ENCODE measurements at places on chromosomes 1 and 21.

DNA sequence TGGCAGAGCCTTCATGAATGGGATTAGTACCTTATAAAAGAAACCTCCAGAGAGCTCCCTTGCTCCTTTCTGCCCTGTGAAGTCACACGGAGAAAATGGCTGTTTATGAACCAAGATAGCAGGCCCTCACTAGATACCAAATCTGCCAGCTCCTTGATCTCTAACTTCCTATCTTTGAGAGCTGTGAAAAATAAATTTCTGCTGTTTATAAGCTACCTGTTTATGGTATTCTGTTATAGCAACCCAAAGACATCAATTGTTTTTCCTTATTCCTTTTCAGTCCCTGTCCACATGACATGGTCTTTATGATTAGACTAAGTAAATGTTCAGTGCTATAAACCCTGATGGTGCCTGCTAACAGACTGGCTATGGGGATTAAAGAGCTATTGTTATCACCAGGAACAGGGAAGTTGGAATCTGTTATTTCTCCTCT is 9.7 kb upstream of the STIL start:
- DNase-seq, result no peak

- no peak for DNase-seq
Measured at GRCh38 chr1:38020396-38020795, 7.9 kb downstream of the UTP11 start.

- no peak for DNase-seq
Measured at GRCh38 chr1:200675588-200675852, 5.8 kb upstream of the DDX59 start.

DNA sequence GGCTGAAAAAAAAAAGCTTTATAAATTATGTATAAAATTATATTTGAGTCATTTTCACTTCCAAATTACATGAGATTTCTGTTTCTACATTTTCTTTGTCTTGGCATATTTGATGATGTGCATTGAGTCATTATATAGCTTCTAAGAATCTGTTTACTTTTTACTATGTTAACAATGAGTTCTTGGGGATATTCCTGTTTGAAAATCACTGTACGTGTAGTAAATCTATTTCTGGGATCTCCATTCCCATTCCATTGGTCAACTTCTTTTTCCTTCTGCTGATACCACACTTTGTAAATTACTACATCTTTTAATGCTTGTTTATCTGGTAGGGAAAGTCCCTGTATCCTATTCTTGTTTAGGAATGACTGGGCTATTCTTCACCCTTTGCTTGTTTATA is 43.6 kb downstream of the TNFRSF9 start:
- DNase-seq, result no peak

DNA sequence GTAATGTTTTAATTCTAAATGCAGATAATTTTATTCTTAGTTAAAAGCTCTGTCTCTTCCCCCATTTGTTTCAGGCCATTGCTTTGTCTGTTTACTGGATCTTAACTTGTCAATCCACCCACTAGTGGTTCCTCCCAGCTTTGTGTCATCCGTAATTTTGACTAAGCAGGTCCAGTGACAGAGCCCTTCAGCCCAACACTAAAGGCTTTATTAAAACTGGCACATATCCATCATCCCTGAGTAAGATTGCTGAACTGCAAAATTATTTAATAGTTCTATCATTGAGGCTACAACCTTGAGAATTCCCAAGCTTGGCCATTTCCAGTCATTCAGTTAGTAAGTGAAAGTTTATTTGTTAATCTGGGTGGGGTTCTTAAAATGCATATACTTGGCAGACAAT is 96.7 kb downstream of the NGF start:
- no peak for DNase-seq

DNA sequence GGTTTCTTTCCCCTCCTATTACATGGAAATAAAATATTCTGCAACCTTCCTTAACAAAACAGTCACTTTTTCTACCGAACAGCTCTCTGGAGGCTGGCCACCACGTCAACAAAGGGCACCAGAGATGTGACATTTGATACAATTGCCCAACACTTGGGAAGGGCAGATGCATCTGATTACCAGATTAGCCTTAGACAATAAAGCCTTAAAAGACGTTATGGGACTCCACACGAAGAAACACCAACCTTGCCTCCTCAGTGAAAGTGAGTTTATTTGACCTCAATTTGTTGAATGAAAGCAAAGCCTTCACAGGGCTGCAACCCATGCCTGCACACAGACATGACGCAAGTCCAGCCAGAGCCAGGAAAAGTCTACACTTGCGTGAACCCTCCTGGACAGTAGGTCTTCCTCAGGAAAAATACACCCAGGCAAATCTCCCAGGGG is 136.1 kb downstream of the TGFBR3 start:
- DNase-seq, result no peak

- no peak for DNase-seq
Measured at GRCh38 chr1:203349773-203350524, 973 bp downstream of the FMOD start.

GRCh38 chr1:7369866-7370265 is 401.2 kb upstream of the VAMP3 start:
- DNase-seq, result no peak

DNA sequence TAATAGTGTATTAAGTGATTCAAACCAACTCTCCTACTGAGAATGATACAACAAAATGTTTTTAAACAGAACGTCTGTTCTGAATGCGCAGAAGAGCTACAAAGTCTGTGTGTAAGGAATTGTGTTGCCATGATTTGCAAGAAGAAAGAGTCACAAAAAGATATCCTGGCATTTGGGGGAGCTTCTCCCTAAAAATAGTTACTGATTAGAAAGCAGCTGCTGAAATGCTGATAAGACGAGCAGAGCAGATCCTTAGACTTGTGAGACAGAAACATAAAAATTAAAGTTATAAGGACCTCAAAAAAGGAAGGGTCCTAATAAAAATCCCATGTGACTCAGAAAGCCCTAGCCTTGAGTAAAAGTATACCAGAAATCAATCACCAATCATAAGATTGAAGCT is 54.9 kb upstream of the CRB1 start:
- DNase-seq, result no peak

DNA sequence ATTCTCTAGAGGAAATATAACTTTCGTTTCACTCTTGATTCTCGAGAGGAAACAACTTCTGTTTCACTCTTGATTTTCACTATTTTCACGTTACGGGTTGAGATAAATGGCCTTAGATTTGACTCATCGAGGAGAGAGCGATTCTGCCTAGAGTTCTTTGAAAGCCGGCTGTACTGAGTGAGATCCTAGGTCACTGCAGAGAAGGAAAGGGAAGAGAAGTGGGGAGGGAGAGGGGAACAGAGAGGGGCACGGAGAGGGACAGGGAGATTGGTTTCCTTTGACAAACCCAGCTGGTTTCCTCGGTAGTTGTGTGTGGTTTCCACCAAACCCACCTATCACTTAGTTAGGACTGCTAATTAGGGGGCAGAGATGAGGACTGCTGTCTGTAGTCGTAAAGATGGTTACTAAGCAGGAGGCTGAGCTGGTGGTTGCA is 21.6 kb upstream of the GPR137B start:
- no peak for DNase-seq

GRCh38 chr1:87754139-87754538 is 425.5 kb downstream of the LMO4 start:
- DNase-seq, result no peak

DNA sequence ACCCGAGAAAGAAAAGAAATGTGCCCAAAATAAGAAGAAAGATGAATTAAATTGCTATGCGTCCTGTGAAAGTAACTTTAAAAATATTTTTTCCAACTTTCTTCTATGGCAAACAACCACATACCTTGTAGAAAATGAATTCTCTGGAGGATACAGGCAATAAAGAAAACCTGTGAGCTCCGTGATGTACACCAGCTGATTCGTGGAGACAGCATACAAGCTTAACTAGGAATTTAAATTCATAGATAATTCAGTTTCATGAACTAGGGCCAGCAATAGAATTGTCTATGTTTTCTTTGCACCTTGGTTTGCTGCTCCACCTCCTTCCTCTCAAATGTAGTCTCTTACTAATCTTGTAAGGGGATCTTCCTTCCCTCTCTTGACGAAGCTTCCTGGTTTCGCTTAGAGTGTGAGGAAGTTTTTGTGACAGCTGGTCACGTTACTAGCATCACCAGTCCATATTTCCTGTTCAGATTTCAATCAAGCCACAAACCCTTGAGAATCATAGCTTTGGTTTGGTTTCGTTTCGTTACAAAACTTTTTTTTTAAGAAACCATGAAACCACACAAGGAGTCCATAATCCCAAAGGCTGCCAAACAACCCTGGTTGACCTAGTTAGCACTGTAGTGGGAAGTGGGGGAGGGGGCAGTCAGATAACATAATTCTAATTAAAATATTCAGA is 35.8 kb downstream of the GREM2 start:
- DNase-seq, result no peak

GRCh38 chr1:53025034-53025768 is 36.8 kb upstream of the PODN start:
- DNase-seq, result no peak

DNA sequence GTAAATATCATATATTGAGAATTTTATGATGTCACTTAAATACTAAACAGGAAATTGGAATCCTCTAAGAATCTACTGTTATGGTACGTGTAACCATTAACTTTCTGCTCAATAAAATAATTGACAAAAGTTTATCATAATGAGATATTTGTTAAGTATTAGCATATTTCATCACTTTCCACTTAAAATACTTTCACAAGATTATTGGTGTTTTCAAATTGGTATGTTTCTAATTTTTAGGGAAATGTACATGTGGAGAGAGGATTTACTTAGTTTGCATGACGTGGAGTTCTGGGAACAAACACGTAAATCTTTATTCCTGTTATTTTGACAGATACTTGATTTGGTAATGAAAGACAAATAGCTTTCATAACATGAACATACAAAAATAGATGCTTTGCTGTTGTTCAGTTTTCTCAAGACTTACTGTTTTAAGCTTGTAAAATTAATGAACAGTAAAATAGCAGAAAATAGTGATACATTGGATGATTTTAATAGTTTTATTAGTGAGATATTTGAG is 1.6 kb downstream of the SRSF11 start:
- no peak for DNase-seq

- no peak for DNase-seq
Measured at GRCh38 chr1:210587566-210587965, 258.9 kb downstream of the HHAT start.

DNA sequence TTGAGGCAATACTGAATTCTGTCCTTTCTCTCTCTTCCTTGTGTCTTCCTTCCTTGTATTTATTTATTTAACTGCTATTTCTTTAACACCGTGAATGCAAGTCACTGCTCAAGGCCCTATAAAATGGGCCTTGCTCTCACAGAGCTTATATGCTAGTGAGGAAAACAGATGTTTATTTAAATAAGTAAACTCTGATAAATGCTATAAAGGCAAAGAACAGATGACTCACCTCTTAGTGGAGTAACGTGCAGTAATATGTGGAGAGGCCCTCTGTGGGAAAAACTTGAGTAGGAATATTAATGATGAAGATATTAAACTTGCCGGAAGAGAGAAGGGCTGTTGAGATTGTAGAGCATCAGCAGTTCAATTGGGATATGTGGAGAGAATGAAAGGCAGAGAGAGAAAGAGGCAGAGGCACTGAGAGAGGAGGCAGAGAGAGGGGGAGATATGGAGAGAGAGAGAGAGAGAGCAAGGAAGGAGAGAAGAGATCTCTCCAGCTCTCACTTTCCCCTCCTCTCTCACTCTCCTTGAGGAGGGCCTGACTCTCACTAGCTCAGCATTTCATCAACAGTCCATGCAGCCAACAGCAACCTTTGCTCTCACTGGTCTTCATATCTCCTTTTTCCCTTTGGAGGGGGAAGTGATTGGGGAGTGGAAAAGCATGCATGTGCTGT is 322.2 kb downstream of the LMX1A start:
- no peak for DNase-seq

- DNase-seq, result no peak
Measured at GRCh38 chr21:45583831-45584509, 41.7 kb upstream of the SLC19A1 start.

GRCh38 chr1:96934282-96934681 is 212.7 kb downstream of the PTBP2 start:
- no peak for DNase-seq

DNA sequence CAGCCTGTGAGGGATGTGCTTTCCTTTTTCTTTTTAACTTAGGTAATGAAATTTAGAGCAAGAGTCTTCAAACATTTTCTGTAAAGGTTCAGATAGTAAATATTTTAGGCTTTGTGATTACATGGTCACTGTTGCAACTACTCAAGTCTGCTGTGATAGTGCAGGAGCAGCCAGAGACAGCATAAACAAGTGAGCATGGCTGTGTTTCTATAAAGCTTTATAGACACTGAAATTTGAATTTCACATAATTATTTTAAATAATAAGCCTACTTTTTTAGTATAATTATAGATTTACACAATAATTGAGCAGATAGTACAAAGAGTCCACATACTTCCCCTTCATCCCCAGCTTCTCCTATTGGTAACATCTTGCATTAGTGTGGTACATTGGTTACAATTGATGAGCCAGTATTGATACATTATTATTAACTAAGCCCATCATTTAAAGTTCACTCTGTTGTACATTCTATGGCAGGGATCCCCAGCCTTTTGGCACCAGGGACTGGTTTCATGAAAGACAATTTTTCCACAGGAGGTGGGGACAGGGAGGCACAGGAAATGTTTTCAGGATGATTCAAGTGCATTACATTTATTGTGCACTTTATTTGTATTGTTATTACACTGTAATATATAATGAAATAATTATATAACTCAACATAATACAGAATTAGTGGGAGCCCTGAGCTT is 3.0 kb downstream of the ATF6 start:
- no peak for DNase-seq

DNA sequence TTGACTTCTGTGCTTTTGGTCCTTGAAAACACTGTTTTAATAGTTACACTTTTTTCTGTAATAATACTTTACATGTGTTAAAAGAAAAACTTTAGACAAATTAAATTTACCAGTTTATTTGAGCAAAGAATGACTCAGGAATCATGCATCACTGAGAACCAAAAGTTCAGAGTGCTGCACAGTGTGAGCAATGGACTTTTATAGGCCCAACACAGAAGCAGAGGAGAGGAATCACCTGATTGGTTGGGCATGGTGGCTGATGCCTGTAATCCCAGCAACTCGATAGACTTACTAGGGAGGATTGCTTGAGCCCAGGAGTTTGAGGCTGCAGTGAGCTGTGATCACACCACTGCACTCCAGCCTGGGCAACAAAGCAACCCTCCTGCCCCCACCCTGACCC is 29.3 kb downstream of the ZNF648 start:
- DNase-seq, result no peak

- no peak for DNase-seq
Measured at GRCh38 chr1:118032883-118033282, 103.3 kb downstream of the WDR3 start.

- DNase-seq, result no peak
Measured at GRCh38 chr1:170254371-170254770, 108.6 kb downstream of the NTMT2 start.

DNA sequence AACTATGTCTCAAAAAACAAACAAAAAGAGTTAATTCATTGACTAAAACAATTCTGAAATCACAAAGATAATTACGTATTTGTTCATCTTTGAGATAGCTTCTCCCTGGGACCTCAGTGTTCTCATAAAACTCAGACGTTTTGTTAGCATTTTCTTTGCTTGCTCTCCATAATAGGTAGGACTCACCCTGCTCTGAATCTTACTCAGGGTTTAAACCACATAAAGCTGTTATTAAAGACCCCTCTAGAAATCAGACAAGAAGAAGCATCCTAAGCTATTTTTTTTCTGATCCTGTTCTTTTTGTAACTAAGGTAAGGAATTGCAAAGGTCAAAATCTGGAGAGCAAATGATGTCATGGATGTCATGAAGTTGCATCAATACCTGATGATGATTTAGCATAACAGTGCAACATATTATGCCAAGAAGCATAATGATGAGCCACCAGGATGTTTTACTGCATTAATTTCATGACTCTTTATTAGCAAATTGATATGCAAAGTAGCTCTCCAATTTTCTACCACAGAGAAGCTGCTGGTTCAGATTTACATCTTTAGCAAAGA is 2.4 kb downstream of the FBXO42 start:
- no peak for DNase-seq

All from activated naive CD8-positive, alpha-beta T cell treated with anti-CD3 and anti-CD28 coated beads, Interleukin-2, amount 50 U/mL, for 16 hours (primary cell).